Stimulated activated CD4-positive, alpha-beta T cell treated with anti-CD3 and anti-CD28 coated beads, Interleukin-1b, Interleukin-23, amount 100 ng/mL, for 4 hours (primary cell): ENCODE measurements at places on chromosomes 1 and 21.

DNA sequence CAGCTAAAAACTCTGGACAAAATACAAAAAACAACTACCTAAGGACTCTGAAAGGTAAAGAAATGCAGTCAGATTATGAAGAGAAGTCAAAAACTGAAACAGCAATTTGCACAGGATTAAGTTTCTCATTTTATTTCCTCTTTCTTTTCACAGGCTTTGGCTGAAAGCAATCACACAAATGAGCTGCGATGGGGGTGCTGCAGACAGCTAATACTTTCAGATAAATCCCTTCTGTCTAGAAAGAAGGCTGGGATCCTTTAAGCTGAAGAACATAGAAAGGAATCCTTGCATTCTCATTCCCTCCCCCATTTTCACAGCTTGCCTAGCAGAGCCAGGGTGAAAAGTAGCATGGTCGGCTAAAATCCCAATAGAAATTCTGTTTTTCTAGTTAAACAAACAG lies 32.0 kb upstream of the PRDX6 start:
- DNase-seq = no peak

DNA sequence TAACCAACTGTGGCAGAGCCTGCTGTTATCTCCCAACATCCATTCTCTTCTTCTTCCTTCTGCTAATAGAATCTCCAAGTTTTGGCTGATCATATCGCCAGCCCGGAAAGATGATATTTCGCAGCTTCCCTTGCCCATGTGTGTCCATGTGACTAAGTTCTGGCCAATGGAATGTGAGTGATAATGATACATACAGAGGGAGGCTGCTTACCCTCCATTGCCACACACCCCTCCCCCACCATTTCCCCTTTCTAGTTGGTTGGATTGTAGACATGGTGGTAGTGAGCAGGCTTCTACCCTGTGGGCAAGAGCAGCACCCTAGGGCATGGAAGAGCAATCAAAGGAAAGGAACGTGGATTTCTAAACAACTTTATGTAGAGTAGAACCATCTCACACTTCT lies 48.8 kb downstream of the SLC9C2 start:
- DNase-seq = no peak

DNA sequence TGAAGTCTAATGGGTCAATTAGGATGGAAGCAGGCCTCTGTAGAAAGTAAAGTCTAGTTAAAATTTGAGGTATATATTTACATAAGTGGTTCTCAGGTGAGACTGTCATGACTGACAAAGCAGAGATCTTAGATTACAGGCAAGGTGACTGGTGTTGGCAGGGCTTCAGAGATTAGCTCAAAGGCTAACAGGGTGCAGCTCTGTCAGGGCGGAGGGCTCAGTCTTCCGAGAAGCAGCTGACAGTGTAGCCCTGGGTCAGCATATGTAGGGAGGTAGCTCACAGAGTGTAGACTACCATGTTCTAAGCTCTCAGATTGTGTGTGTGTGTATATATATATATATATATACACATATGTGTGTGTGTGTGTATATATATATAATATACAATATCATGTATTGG lies 54.7 kb downstream of the RBM11 start:
- DNase-seq = no peak

GRCh38 chr1:9293241-9293532 lies 493 bp downstream of the SPSB1 start:
- no peak for DNase-seq

- no peak for DNase-seq
Observed at GRCh38 chr1:76929136-76929535, 61.9 kb downstream of the ST6GALNAC5 start.

GRCh38 chr1:52479076-52479475 lies 73.8 kb downstream of the TUT4 start:
- no peak for DNase-seq

GRCh38 chr1:178544531-178544930 lies 31.6 kb downstream of the TEX35 start:
- DNase-seq = no peak

DNA sequence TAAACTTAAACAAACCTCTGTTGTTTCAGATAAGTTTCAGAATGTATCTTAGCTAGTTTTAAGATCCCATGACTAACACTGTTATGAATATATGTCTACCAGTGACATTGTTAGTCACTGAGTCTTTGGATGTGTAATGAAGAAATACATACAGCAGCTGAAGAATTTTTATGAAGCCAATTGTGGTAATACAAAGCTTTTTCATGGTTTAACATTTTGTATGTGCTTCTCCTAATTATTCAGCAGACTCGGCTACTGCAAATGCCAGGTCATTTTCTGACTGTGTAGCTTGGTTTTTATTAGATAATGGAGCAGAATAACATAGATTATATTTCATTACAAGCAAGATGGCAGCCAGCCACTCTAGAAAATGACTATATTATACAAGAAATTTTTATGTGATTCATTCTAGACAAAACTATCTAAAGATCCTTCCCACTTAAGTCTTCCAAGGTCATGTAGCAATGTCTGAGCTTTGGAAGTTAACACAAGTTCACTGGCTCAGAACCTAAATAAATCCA lies 147.8 kb downstream of the TNFSF18 start:
- DNase-seq = no peak

DNA sequence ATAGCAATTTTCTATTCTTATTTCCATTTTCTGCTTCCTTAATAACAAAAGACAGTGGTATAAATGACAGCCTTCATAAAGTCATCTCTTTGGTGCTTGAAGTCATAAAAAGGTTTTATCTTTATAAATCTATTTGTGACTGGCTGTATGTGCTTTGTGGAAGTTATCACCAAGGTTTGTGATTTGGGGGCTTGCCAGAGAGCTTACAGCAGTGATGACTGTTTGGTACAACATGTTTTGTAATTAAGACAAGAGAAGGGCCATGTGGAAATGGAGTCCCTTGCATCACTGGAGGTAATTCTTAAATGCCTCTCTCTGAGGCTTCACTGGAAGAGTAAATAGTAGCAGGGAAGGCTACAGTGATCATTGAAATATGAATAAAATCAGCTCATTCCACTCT lies 2.7 kb downstream of the SLC35F3 start:
- DNase-seq = no peak

DNA sequence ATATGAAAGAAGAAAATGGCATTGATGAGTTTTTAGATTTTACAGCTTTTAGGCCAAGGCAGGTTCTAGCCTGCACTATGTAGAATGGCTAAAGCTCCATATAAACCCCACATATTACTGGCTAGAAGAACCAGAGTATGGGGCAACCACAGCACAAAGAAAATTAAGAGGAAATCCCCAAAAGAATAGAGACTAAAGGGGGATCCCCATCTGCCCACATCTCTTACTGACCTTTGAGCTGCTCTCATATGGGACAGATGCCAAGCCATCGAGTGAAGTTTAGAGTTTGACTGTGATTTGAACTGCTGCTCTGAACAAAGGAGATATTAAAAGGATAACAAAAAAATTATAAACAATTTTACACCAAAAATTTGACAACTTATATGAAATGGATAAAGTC lies 102.2 kb upstream of the HAO2 start:
- no peak for DNase-seq

GRCh38 chr1:40389871-40390560 lies 16.5 kb downstream of the SMAP2 start:
- no peak for DNase-seq

DNA sequence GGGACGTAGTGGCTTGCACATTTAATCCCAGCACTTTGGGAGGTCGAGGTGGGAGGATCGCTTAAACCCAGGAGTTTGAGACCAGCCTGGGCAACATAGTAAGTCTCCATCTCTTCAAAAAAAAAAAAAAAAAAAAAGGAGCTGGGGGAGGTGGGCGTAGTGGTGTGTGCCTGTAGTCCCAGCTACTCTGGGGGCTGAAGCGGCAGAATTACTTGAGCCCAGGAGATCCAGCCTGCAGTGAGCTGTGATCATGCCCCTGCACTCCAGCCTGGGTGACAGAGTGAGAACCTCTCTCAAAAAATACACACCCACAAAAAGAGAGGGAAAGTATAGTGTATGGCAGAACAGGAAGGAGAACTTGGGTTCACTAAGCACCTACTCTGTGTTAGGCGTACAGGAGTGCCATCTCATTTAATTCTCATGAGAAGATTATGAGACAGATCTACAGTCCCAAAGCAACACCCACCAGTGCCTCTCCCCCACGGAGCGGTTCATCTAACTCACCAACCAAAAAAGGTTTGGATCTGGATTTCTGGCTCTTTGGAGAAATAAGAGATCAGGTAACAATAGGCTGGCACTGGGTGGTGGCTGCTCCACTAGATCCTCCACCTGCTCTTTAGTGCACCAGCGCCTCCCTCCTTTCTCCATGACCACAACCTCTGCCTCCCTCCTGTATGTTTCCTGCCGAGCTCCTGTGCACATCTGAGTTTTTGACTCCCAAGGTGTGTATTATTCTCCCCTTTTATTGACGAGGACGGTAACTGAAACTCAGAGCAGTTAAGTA lies 1.4 kb upstream of the TRAF5 start:
- DNase-seq = no peak

DNA sequence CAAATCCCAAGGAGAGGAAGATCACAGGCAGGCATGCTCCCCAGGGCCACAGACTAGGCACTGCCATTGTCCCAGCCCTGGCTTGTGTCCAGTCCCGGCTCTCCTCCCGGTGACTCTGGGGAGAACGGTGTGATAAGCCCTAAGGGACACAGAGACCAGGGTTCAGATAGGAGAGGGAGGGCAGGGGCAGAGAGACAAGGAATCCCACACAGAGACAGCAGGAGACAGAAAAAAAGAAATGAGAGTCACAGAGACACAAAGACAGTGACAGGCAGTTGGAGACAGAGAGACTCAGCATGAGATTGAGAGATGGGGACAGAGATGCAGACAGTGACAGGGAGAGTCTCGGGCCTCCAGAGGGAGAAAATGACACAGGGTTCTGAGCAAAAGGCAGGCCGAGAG lies 361 bp downstream of the INSRR start:
- DNase-seq = no peak

DNA sequence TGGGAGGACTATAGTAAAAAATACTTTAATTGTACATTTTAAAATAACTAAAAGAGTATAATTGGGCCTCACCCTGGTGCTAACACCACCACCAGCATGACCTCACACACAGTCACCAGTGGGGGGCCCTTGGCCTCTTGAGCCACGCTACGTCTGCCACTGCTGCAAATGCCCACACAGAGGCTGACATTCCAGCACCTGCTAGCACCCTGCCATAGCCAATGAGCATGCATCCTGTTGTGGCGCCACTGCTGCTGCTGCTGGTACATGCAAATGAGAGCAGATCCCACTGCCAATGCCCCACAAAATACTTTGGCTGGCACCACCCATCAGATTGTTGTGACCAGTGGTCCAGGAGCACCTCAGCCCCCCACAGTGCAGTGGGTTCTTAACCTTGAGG lies 31.5 kb upstream of the TNR start:
- DNase-seq = no peak

GRCh38 chr1:56403321-56403720 lies 176.0 kb downstream of the PLPP3 start:
- DNase-seq = no peak

DNA sequence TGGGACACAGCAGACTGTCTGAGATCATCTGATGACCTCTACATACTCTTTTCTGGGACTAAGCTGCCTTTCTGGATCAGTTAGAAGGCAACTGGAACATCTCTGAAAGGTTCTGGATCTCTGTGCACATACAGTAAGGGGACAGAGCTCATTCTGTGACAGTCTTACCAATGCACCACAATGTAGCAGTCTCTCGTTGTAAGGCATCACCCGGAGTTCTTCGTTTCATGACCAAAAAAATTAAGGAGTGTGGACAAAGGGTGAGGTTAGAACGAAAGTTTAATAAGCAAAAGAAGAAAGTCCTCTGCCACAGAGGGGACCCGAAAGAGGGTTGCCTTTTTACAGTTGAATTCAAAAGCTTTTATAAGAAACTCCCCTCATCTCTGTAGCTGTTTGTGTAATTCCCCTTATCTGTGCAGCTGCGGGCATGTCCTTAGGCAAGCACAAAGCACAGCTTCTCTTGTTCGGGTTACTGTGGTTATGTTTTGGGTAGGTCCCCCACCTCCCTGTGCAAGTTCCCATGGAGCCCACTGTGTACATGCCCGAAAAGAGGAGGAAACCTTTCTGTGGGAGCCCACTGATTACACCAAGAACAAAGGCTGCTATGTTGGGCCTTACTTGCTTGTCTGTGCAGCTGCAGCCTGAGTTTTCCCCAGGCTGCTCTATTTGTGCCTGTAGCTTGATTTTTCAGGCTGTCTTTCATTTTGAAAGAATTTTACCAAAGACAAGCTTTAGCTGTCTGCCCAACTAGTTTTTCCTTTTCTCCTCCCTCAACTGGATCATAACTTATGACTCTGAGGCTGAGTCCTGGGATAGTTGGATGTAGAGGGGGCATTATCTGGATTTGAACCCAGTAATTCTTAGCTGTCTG lies 53.1 kb upstream of the CACNA1E start:
- DNase-seq = no peak

DNA sequence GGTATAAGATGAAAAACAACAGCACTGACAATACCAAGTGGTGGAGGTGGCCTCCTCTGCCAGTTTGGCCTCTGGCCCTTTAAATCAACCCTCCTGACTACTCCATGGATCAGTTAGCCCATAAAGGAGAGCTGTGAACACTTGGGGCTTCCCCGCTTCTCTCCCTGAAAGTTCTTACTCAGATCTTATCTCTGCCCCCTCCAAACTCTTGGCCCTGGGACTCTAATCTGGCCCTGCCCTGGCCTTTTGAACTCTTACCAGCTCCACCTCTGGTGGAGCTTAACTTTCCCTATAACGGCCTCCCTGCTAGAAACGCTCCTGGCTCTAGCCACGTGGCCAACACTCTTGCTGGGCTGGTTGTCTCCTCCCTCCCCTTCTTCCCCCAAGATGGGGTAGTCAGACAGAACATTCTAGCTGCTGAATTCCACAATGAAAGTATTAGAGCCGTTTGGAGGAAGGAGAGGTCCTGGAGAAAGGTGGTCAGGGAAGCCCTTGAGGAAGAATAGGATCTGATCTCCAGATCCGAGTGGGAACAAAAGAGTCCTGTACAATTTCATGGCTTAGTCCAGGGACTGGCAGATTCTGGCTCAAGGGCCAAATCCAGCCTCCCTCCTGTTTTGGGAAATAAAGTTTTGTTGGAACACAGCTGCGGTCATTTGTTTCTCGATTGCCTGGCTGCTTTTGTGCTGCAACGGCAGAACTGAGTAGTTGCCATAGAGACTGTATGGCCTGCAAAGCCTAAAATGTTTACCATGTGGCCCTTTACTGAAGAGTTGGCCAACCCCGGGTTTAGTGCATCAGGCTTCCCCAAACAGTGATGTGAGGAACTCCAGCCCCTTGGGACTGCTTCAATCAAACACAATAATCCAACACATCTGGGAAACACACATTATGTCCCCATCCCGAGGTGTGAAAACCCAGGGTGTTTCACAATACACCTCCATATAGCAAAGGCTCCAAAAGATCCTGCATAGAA lies 9.5 kb upstream of the PIGR start:
- no peak for DNase-seq
